ENCODE measurements at places on chromosomes 12 and 14.

DNA sequence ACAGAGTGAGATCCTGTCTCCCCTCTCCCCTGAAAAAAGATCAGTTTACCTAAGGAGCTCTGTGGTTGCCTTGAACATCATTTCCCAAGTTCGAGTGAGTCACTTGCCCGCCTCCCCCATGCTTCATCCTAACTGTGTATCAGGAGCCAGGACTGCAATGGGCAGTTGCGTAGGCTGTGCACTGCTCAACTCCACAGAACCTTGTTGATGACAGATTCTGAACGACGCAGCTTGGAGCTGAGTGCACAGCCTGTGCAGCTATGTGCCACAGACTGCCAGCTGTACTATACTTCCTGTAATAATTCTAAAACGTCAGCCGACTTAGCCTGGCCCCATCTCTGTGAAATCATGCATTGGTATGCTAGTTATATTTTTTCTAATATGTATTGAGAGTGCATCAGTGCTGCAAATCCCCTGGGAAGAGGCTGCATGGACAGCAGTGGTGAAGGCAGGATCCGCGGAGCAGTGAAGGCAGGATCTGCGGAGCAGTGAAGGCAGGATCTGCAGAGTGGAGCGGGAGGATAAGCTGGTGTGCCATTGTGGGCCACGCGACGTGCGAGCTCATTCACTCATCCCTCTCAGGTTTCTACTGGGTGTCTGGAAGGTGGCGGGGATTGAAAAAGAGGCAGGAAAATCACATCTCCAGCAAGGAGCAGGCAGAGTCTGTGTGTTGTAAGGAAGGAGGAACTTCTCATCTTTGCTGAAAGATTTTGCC lies 80.8 kb downstream of the GALNT9 start:
- DNase-seq, result no peak

DNA sequence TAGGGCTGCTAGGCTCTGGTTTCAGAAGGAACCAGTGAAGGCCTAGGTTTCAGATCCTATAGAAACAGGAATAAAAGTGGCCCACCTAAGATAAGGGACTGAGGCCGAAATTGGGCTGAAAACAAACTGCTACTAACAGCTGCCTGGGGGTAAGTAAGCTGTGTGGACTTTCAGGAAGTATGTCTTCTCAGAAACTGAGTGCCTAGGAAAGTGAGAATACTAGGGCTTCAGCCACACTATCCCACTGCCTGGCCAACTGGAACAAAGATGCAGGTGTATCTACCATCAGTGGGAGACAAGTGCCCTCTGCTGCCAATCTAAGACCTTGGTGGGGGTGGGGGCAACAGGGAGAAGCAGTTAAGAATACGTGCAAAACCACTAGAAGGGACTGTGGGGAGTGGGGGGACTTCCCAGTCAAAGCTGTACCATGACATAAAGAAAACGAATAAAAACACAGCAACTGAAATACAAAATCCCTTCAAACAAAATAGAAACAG lies 82.5 kb downstream of the MED13L start:
- DNase-seq, result peak; percentile 13

DNA sequence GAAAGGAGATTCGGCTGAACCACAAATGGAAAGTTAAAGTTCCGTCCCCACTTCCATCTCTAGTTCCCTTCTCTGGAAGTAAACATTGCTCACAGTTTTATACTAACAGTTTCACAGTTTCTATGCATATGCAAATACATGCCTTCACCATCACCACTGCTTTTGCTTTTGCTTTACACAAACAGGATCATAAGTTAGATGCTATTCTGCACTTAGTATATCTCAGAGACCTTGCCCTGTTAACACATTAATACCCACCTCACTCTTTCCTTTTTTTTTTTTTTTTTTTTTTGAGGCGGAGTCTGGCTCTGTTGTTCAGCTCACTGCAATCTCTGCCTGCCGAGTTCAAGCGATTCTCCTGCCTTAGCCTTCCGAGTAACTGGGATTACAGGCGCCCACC lies 890 bp downstream of the TEP1 start:
- no peak for DNase-seq

GRCh38 chr12:44229846-44230245 lies 394.0 kb downstream of the TMEM117 start:
- DNase-seq, result no peak

DNA sequence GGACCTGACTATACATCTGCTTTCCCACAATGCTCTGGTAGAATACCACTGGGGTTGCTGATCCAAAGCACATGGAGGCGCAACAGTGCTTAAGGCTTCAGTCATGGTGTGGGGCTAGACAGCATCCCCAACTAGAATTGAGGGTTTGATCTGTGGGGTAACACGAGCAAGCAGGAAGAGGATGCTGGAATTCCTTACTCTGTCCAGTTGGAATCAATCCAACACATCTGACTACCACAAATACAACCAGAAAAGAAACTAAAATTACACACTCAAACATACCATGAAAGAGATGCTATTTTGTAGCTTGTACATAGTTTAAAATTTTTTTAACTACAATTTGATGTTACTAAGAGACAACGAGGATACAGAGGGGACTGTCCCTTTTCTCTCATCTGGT lies 40.4 kb upstream of the GTF2A1 start:
- no peak for DNase-seq

DNA sequence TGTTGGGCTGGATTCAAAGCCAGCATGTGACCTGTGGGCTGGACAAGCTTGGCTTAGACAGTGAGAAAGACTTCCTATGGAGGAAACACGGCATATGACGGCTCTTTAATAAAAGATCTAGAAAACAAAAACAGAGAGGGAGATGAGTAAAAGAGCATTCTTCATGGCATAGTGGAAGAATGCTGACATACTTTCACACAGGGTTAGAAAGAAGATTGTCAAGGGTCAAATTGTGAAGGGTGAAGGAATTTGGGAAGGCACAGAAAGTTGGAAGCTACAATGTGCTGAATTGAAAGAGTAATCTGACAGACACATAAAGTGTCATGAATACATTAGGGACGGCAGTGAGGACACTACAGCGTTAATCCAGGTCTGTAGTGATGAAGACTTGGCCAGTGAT lies 63.4 kb downstream of the GALNT4 start:
- no peak for DNase-seq

DNA sequence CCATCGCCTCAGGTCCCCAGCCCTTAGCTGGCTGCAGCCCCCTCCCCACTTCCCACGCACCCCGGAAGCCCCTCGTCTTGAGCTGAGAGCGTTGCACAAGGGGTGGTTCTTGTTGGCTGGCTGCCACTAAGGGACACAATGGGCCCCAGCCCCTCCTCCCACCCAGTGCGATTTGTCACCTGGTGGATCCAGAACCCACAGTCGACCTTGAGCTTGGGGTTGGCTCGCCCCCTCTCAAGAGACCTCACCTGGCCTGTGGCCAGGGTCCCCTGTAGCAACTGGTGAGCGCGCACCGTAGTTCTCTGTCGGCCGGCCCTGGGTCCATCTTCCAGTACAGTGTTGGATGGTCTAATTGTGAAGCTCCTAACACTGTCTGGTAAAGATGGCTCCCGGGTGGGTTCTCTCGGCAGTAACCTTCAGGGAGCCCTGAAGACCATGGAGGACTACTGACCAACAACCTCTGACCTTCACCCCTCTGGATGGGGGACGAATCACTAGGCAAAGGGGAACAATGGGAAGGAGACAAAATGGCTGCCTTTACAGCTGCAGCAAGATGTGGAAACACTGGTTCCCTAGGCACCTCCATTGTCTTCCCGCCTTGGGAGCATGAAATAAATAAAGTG lies 6.6 kb downstream of the PHB2 start:
- no peak for DNase-seq

- no peak for DNase-seq
Measured at GRCh38 chr14:99026471-99026870, 245.5 kb downstream of the BCL11B start.

DNA sequence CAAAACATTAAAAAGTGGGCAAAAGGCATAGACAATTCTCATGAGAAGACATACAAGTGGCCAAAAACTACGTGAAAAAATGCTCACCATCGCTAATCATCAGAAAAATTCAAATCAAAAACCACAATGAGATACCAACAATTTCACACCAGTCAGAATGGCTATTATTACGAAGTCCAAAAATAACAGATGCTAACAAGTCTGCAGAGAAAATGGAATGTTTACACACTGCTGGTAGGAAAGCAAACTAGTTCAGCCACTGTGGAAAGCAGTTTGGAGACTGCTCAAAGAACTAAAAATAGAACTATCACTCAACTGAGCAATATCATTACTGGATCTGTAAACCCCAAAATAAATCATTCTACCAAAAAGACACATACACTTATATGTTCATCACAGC lies 76.2 kb downstream of the PRKD1 start:
- DNase-seq, result no peak

DNA sequence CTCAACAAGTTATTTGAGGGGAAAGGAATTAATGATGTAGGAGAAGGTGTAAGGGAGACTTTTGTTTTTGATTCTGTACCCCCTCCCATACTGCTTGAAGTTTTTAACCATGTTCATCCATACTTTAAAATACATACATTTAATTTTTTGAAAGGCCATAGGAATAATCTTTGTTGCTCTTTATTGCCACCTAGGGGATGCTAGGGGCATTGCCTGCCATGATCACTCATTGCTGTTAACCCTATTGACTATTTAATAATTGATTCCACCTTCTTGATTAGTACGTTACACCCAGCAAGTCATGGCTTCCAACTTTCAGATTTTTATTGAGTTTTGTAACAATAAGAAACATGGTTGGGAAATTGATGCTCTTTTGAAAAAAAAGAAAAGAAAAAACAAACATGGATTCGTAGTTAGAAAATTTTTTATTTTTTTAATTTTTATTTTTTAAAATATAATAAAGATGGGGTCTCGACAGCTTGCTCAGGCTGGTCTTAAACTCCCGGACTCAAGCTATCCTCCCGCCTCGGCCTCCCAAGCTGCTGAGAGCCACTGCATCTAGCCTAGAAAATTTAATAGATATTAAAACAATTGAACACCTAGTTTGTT lies 8.5 kb upstream of the PRKAB1 start:
- DNase-seq, result peak; percentile 13

- DNase-seq, result no peak
Measured at GRCh38 chr14:20501346-20501745, 4.0 kb upstream of the RNASE10 start.

All from stimulated activated CD8-positive, alpha-beta memory T cell treated with anti-CD3 and anti-CD28 coated beads, Interleukin-7, amount 100 ng/mL, for 1 hour (primary cell).